Activated CD4-positive, alpha-beta memory T cell treated with anti-CD3 and anti-CD28 coated beads, Interleukin-2, amount 10 ng/mL, durations not matched to agents 7 days and 5 days (primary cell): ENCODE measurements at places on chromosomes 4 and X. TPM values are rescaled to one million over a fixed set of nuclear protein-coding genes. Genes with fewer than 3 reads are reported as not detected.

Gene TLR1
- 11.7 TPM for total RNA-seq

DNA sequence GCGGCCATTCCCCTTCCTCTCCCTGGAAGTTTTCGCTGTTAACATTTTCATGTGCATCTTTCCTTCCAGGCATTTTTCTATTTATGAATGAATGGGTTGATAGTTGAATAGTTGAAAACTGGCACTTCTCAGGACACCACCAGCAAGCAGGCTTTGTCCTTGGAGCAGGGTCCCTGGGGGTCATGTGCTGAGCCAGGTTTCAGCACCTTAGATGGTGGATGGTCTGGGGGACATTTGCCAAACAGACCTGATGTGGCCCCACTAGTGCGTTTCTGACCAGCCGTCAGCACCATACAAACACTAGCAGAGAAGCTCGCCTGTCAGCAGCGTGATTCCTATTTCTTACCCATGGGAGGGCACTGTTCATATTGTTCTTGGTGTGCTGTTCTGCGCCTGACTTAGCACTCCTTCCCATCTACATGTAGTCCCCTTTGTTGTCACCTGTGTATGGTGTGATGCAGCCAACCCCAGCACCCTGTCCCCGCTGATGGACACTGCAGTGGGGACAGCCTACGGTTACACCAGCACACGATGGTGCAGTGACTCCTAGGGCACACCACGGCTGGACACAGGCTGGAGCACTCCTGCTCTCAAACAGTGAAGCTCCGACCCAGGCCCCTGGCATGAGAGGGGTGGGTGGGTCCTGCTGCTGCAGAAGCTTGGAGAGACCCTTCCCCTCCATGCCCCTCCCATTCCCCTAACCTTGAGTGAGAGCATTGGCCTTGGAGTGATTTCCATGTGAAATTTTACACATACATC lies 27.2 kb upstream of the WFS1 start:
- H3K27ac ChIP-seq, result no peak overlapping the region
- H3K27me3 ChIP-seq, result peaks cover 36% of the 10 kb centered on the region
- peaks cover 8% of the 10 kb centered on the region for H3K36me3 ChIP-seq
- H3K4me3 ChIP-seq, result no peak overlapping the region
- DNase-seq, result no peak

DNA sequence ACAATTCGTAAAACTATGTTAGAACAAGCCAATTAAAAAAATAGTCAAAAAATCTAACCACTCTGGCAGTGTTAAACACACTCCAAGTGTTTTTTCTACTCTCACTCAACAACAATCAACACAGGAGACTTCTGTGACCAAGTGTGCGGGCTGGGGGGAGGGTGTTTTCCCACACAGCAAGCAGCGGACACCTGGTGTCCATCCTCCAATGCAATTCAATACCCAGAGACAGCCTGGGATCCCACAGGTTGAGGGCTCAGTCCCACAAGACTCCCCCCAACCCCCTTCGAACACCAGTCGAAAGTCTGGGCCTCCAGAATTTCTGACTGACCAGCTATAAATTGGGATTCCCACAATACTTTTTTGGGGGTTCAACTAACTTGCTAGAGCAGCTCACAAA lies 8.3 kb upstream of the PIM2 start:
- peaks cover 44% of the 10 kb centered on the region for H3K36me3 ChIP-seq
- no peaks in the 10 kb centered on the region for H3K27me3 ChIP-seq
- no peak overlapping the region for H3K4me3 ChIP-seq
- H3K27ac ChIP-seq, result no peak overlapping the region
- peaks cover 36% of the 10 kb centered on the region for H3K4me1 ChIP-seq

DNA sequence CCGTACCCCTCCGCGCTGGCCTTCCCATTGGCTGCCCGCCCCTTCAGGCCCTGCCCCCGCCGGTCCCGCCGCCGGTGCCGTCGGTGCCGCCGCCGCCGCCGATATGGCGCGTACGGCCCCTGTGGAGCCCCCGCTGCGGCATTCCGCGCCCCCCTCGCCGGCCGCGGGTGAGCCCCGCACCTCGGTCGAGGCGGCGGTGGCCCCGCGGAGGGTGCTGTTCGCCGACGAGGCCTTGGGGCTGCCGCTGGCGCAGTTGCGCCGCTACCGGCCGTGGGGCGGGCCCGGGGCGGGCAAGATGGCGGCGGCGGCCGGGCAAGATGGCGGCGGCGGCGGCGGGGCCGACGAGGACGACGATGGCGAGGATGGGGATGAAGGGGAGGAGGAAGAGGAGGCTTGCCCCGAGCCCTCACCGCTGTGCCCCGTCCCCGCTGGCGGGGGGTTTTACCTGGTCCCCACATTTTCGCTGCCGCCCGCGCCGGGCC lies at the start of gene PPP1R3F:
PPP1R3F (plus strand) TSS at position 27 of the 482 bp plus-strand sequence; CDS start at position 104, 77 bp downstream.
- peak within 1 kb of the TSS; percentile 81 for H3K4me3 ChIP-seq
- no peak for DNase-seq
- no peaks in the 10 kb centered on the region for H3K27me3 ChIP-seq
- peak within 1 kb of the TSS; percentile 95 for H3K27ac ChIP-seq

- H3K27me3 ChIP-seq, result peaks cover 27% of the 10 kb centered on the region
- no peak overlapping the region for H3K27ac ChIP-seq
- no peak for DNase-seq
- no peak overlapping the region for H3K4me3 ChIP-seq
- H3K36me3 ChIP-seq, result no peaks in the 10 kb centered on the region
- peaks cover 6% of the 10 kb centered on the region for H3K4me1 ChIP-seq
Observed at GRCh38 chr4:18071894-18072293, 50.3 kb upstream of the LCORL start.

Gene GSX2
- total RNA-seq, result not detected

DNA sequence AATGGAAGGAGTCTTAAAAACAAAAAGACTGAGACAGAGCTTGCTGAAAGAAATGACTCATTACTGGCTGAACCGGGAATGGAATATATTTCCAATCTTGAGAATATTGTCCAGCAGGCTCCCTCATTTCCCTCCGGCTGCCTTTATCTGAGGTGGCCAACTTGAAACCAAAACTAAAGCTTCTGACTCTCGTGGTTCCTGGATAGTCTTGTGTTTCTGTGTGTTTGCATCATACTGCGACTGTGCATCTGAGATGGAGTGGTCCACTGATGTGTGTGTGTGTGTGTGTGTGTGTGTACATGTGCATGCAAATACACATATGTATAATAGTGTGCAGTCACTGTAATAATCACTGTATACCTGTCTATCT lies 145.6 kb upstream of the SCML1 start:
- H3K4me3 ChIP-seq, result no peak overlapping the region
- H3K36me3 ChIP-seq, result no peaks in the 10 kb centered on the region
- H3K27me3 ChIP-seq, result no peaks in the 10 kb centered on the region

Gene RPS6KA3
- total RNA-seq, result 76.6 TPM

Gene GAGE2A
- not detected for total RNA-seq

GRCh38 chrX:41822892-41823291 lies 98.9 kb downstream of the GPR82 start:
- DNase-seq, result no peak
- peaks cover 5% of the 10 kb centered on the region for H3K4me1 ChIP-seq
- H3K4me3 ChIP-seq, result no peak overlapping the region
- H3K27ac ChIP-seq, result no peak overlapping the region
- H3K36me3 ChIP-seq, result peaks cover 13% of the 10 kb centered on the region

DNA sequence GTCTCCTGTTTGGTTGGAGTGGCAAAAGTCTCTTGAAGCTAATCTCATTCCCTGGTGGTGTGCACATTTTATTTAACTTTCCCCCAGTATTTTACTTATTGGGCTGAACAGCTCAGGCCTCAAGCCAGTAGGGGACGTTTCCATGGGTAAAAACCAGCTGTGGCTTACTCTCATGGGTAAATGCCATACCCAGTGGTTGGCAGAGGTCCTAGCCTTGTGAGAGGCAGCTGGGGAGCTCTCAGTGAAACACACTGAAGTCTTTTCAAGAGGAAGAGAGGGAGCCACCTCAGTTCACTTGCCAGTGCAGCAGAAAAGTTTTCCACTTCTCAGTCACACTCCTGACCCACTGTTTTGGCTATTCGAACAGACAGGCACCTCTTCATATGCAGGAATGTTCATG lies 1964.2 kb downstream of the ARAP2 start:
- no peak overlapping the region for H3K4me3 ChIP-seq
- no peaks in the 10 kb centered on the region for H3K36me3 ChIP-seq
- no peak for DNase-seq
- no peaks in the 10 kb centered on the region for H3K27me3 ChIP-seq
- H3K27ac ChIP-seq, result no peak overlapping the region
- H3K4me1 ChIP-seq, result no peaks in the 10 kb centered on the region

Gene UGT2B28
- not detected for total RNA-seq

GRCh38 chr4:95660719-95661118 lies 111.9 kb upstream of the UNC5C start:
- H3K27me3 ChIP-seq, result no peaks in the 10 kb centered on the region
- H3K36me3 ChIP-seq, result no peaks in the 10 kb centered on the region
- no peak for DNase-seq

- no peak overlapping the region for H3K4me3 ChIP-seq
- no peaks in the 10 kb centered on the region for H3K4me1 ChIP-seq
- no peaks in the 10 kb centered on the region for H3K36me3 ChIP-seq
- no peaks in the 10 kb centered on the region for H3K27me3 ChIP-seq
- no peak overlapping the region for H3K27ac ChIP-seq
- no peak for DNase-seq
Observed at GRCh38 chr4:58514299-58514698, 1404.1 kb upstream of the IGFBP7 start.

Gene TMEM128
- 15.2 TPM for total RNA-seq

GRCh38 chr4:72899621-72900020 lies 169.9 kb downstream of the COX18 start:
- no peaks in the 10 kb centered on the region for H3K36me3 ChIP-seq
- no peak for DNase-seq
- H3K27me3 ChIP-seq, result no peaks in the 10 kb centered on the region
- H3K4me3 ChIP-seq, result no peak overlapping the region
- no peaks in the 10 kb centered on the region for H3K4me1 ChIP-seq
- H3K27ac ChIP-seq, result no peak overlapping the region

DNA sequence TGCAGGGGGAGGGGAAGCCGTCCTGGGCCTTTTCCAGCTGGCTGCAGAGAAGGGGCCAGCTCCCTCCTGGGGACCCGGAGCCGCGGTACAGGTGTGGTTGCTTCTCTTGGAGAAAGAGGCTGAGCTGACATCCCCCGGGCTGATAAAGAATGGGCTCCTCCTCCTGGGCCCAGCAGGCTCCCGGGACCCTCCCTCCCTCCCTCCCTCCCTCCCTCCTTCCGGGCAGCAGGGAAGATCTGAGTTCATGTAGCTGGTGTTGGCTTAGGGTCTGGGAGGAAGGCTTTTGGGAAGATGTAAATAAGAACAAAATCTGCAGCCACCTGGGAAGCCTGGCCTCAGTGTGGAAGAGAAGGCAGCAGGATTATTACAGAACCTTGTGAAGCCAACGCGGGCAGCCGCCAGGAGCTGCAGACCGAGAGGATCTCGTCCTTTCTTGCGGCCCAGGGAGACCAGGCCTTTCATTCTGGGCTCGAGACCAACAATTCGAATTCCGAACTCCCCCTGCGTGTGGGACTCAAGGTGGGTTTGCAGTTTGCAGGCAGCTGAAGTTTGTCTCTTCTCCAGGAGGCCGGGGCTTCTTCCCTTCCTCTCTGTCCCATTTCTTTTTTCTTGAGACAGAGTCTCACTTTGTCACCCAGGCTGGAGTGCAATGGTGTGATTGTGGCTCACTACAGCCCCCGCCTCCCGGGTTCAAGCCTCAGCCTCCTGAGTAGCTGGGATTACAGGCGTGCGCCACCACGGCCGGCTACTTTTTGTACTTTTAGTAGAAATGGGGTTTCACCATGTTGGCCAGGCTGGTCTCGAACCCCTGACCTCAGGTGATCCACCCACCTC lies at the start of gene PLCXD1:
PLCXD1 (plus strand) TSS at position 216 of the 834 bp plus-strand sequence. CDS start 2,807 bp downstream, outside the sequence.
- H3K4me1 ChIP-seq, result peaks cover 34% of the 10 kb centered on the region
- H3K27me3 ChIP-seq, result no peaks in the 10 kb centered on the region
- peaks cover 16% of the 10 kb centered on the region for H3K36me3 ChIP-seq
- H3K4me3 ChIP-seq, result peak within 1 kb of the TSS; percentile 67
- no peak for DNase-seq

DNA sequence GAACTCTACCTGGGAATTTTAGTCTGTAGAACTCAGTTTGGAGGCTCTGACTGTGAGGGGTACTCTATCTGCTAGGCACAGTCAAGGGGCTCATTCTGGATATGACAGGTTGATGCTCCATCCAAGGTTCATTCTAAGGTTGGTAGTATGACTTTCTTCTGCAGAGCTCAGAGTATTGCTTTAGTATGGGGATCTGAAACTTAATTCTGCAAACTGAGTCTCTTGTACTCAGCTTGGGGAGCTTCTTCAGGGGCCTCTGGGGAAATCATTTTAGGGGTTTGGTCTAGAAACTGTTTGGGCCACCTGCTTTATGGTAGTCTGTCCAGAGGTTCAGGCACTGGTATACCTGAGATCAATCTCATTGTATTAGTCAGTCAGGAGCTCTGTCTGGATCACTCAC lies 9.7 kb upstream of the TSR2 start:
- no peak overlapping the region for H3K27ac ChIP-seq
- H3K27me3 ChIP-seq, result peaks cover 7% of the 10 kb centered on the region
- H3K4me1 ChIP-seq, result no peaks in the 10 kb centered on the region
- DNase-seq, result no peak

Gene SMARCA1
- not detected for total RNA-seq

Gene NLGN3
- total RNA-seq, result 0.90 TPM

DNA sequence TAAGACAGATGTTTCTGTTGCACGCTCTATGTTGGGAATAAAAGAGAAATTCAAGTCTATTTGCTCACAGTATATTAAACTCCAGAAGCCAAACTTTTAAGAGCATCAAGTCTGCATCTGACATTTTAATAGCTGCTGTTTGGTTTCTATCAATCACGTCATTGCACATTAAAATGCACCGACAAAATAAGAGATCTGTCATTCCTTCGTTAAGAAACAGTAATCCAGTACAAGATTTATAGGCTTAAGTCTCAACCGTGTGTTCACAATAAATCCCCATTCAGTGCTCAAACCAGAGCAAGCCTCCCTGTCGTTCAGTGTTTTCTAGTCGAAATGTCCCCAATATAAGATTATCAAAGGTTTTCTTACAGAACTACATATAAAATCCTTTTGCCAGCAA lies 89.0 kb upstream of the BMPR1B start:
- DNase-seq, result no peak
- H3K36me3 ChIP-seq, result no peaks in the 10 kb centered on the region
- no peaks in the 10 kb centered on the region for H3K4me1 ChIP-seq
- H3K27me3 ChIP-seq, result no peaks in the 10 kb centered on the region
- H3K4me3 ChIP-seq, result no peak overlapping the region

GRCh38 chrX:1093121-1093520 lies 119.3 kb downstream of the CRLF2 start:
- H3K27ac ChIP-seq, result peak overlapping the region; percentile 92
- H3K4me1 ChIP-seq, result peaks cover 7% of the 10 kb centered on the region
- no peaks in the 10 kb centered on the region for H3K27me3 ChIP-seq
- no peaks in the 10 kb centered on the region for H3K36me3 ChIP-seq
- H3K4me3 ChIP-seq, result peak overlapping the region; percentile 67
- peak; percentile 47 for DNase-seq

- H3K36me3 ChIP-seq, result no peaks in the 10 kb centered on the region
- H3K4me1 ChIP-seq, result no peaks in the 10 kb centered on the region
- H3K27me3 ChIP-seq, result no peaks in the 10 kb centered on the region
- H3K27ac ChIP-seq, result no peak overlapping the region
- DNase-seq, result no peak
- no peak overlapping the region for H3K4me3 ChIP-seq
Observed at GRCh38 chrX:32280489-32280888, 930.9 kb downstream of the DMD start.
